ENCODE measurements at places on chromosomes 4 and X.

GRCh38 chr4:163233321-163233720 lies 66.6 kb upstream of the NAF1 start:
- DNase-seq: no peak

- DNase-seq: no peak
These were observed 2.4 kb downstream of the SLC25A43 start for GRCh38 chrX:119401569-119401968.

DNA sequence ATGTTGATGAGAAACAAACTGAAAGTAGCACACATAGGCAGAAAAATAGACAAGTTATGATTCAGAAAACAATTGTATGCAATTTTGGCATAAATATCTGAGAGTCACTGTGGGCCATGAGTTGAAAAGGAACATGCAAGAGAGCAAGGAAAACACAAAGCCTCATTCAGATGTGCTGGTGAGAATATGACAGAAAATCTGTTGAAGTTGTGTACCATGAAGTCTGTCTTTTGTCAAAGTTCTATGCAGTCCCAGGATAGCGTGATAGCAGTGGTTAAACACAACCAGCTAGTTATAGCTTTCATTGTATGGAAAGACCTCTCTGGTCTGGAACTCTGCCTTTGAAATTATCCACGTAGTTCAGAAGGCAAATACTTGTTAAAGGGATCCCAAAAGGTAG lies 53.0 kb downstream of the TMEM154 start:
- no peak for DNase-seq

DNA sequence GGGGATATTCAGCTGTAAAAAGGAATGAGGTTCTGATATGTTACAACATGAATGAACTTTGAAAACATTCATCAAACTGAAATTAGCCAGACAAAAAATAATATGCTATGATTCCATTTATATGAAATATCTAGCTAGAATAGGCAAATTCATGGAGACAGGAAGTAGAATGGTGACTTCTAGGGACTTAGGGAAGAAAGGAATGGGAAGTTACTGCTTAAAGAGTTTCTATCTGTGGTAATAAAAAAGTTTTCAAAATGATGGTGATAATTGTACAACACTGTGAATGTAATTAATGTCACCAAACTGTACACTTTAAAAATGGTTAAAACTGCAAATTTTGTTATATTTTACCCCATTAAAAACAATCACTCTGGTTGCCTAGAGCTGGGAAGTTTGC lies 30.2 kb downstream of the SMIM14 start:
- DNase-seq: no peak

DNA sequence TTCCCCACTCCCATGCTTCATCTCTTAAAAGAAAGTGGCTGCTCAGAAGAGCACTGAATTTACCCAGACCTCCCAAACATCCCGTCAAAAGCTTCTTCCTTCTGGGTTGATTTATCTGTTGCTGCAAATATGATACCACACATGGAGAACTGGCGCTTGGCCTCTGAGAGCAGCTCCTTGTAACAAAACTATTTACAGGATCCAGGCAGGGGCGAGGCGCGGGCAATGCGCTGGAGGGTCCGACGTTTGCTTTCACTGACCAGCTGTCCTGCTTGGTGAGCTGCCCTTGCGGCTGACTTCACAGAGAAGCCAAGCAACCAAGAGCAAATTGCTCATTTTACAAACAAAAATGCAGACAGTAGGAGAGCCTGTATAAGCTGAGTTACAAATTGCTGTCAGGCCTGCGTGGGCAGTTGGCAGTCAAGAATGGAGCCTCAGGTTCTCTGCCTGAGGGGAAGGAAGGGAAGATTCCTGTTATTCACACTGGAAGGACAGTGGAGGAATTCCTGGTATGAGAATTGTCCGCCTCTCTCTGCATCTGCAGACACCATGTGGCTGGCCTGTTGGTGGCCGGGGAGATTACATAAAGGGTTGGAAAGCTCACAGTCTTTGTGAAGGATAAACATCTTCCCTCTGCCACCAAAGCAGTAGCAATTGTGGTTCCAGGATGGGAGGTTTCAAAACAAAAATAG lies 192.2 kb upstream of the LEF1 start:
- peak; percentile 81 for DNase-seq

DNA sequence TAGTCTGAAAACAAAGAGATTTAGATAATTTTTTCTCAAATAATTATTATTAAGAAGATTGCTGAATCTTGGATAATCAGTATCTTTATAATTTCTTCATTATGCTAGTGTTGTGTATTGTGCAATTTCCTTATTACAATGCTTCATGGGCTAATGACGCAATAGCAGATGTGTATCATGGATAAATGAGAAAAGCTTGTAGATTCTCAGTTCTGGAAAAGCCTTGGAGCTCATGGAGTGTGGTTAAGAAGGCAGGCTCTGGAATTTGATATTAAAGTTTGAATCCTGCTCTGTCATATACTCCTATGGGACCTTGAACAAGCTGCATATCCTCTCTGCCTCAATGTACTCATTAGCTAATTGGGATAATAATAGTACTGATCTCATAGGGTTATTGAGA lies 18.9 kb upstream of the CXCL8 start:
- peak; percentile 89 for DNase-seq

GRCh38 chrX:44947995-44948394 lies 75.0 kb downstream of the KDM6A start:
- DNase-seq: no peak

- peak; percentile 55 for DNase-seq
These were observed 65.9 kb upstream of the HPF1 start for GRCh38 chr4:169823685-169824084.

GRCh38 chrX:13090339-13091110 lies 46.1 kb upstream of the FAM9C start:
- no peak for DNase-seq

DNA sequence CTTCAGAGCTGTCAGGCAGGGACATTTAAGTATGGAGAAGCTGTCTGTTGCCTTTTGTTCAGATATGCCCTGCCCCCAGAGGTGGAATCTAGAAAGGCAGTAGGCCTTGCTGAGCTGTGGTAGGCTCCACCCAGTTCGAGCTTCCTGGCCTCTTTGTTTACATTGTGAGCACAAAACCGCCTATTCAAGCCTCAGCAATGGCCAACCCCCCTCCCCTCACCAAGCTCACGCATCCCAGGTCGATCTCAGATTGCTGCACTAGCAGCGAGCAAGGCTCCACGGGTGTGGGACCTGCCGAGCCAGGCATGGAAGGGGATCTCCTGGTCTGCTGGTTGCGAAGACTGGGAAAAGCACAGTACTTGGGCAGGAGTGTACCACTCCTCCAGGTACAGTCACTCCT lies 59.3 kb downstream of the ZNF674 start:
- no peak for DNase-seq

DNA sequence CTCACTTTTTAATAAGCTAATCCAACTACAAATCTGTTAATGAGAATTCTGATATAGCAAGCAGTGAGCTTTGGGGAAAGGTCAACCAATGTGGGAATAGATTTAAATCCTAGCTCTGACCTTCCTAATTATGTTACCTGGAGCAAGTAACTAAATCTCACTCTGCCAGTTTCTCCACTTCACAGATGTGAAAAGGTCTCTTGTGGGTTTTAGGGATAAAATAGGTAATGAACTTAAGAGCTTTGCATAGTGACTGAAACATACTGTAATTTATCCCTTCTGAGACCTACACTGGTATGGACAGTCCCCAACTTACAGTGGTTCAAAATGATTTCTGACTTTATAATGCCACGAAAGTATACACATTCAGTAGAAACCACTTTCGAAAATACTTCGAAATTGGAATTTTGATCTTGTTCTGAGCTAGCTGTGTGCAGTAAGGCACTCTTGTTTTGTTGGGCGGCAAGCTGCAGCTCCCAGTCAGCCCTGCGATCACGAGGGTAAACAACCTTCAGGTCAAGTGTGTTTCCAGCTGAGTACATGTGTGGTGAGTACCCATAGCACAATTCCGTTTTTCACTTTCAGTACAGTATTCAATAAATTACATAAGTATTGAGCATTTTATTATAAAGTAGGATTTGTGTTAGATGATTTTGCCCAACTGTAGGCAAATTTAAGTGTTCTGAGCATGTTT lies 93.7 kb downstream of the ADGRL3 start:
- no peak for DNase-seq

Data from ELR (cell line).